ENCODE measurements at places on chromosomes 3 and 15.

DNA sequence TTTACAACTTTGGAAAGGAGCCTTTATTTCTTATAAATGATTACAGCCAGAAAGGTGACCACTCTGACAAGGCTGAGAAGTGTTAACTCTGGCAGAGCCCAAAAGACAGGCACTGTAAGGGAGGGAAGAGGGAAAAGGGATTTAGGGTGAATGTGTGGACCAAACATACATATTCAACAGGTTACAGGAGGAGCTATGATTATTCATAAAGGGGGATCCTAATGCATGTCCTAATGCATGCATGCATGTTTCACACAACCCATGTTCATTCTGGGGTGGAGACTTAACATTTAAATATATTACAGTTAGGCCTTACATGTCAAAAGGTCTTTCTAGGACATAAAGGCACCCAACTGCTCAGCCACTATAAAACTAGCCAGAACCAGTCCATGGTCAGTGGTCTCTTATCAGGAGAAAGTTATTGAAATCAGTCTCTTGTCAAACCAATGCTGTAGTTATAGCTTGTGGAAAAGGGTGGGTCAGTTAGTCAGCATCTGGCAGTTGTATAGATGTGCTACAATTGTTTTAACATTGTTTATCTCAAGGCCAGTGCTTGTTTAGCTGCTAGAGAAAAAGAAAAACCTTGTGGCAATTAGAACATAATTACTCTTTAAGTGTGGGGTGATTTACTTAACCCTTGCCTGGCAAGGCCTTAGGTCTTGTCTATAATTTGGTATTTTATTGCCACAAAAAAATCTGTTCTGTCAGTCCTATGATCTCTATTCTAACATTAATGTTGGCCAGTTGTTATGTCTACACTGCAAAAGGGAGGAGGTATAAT, 77.5 kb downstream of the RAD18 start:
- no peak for DNase-seq

DNA sequence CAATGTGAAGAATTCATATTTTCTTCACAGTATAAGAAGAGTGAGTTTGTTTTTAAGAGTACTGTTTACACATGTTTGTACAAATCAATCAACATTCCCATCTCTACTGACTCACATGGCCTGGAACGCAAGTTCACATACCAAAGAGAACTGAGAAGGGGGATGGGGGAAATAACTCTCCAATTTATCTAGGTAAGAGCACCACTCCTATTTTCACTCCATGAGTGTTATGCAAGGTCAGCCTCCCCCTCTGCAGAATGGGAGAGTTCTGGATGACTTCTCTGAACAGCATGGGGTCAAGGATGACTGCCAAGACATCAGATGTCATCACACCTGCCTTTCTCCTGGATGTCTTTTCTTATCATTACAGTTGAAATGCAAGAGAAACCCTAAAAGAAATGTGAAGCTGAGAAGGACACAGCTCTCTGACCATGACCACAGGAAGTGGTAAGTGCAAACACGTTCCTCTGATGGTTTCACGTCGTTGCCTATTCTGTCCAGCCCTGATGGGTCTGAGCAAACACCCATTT, 95.2 kb downstream of the SEMA6D start:
- DNase-seq: no peak

DNA sequence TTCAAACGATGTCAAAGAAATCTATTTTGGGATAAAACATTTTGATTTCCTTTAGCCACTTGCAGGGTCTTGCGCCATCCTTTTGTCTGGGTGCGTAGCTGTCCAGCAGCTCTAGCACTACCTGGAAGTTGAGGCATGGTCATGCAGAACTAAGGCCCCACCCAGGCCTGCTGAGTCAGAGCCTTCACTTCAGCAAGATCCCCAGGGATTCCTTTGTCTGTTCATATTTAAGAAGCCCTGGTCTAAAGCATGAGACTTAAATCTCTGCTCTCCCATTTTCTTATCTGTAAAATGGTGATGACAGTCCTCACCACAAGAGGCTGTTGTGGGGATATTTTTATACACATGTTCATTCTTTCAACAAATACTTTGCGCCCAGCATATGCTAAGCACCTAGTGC, 99.0 kb upstream of the CTDSPL start:
- no peak for DNase-seq

DNA sequence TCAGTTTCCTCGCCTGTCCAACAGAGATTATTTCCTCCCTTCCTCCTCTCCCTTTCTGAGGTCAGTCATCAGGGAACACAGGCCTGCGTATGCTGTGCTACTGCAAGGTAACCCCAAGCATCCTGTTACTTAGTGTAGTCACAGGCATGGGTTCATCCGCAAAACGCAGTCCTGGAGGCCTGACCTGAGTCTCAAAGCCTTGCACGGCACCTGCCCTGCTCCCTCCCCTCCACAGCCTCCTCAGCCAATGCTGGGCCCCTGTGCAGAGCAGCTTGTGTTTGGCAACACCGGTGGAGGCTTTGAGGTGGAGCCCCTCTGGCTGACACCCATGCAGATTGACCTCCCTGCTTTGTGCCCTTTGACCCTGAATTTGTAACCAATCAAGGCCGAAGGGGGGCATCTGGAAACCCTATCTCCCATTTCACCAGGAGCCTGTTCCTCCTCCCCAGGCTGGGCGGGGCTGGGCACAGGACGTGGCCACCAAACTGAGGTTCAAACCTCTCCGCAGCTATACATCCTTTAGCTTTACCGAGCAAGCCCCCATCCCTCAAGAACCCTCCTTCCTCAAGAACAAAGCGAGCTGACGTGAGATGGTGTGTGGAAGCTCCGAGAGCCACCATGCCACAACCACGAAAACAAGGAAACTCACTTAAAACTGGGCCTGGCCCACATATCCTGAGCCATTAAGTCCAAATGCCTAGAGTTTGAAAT, 21.5 kb downstream of the TKT start:
- no peak for DNase-seq

- no peak for DNase-seq
Observed at GRCh38 chr3:173583496-173583895, 186.0 kb downstream of the NLGN1 start.
